Osteocyte (in vitro differentiated cells): ENCODE measurements at places on chromosomes 1 and 21. TPM values are rescaled to one million over a fixed set of nuclear protein-coding genes. Genes with fewer than 3 reads are reported as not detected.
A peak's percentile ranks its signal among the peaks of the same experiment; 100 is the strongest.

DNA sequence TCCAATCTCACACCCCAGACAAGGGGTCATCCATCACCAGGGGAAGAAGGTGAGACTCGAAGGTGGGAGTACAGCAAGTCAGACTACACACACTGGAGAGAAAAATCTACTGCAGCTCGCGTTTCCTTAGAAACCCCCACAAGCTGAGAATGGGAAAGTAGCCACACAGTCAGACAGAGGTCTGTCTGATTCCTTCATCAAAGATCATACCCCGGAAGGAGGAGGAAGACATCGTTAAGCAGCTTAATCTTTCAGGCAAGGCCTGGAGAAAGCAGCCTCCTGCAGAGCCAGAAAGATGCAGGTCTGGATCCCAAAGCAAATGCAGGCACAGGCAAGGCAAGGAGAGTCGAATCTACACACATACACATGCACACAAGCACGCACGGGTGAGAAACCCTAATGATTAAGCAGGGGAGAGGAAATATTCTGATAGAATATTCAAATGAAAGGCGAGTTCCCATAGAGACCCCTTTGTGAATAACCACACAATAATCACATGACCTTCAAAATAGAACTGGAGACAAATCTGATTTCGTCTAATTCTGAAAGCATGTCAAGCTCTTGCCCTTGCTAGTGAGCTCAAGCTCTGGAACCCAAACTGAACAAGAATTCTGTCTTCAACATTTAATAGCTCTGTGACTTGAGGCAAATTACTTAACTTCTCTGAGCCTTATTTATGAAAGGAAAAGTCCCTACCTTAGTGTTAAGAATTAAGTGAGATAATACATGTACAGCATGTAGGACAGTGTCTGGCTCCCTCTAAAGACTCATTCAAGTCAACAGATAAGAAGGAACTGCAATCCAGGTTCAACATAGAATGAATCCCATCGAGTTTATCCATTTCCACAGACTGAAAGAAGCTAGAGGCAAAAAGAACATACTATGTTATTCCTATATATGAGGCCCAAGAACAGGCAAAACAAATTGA lies 387.8 kb downstream of the OMA1 start:
- H3K27me3 ChIP-seq, result no peaks in the 10 kb centered on the region
- no peaks in the 10 kb centered on the region for H3K4me1 ChIP-seq
- H3K36me3 ChIP-seq, result no peaks in the 10 kb centered on the region
- no peak overlapping the region for H3K27ac ChIP-seq

DNA sequence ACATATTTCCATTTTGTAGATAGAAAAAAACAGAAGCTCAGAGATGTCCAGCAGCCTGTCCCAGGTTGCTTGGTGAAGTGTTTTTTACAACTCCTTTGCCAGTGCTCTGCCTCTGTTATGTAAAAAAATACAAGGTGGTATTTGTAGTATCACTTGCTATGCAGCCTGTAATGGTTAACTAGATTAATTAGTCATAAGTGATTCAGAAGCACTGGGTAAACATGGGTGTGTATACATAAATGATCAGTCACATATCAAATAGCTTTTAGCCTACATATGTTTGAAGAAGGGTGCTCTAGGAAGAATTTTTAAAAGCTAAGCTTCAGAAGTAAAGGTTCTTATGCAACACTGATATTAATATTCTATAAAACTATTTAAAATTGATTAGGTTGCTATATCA lies 70.0 kb upstream of the MAGI3 start:
- no peak overlapping the region for H3K4me3 ChIP-seq
- peaks cover 7% of the 10 kb centered on the region for H3K27me3 ChIP-seq
- no peak overlapping the region for H3K27ac ChIP-seq
- H3K36me3 ChIP-seq, result no peaks in the 10 kb centered on the region
- no peak for DNase-seq

- no peak overlapping the region for H3K4me3 ChIP-seq
- H3K27ac ChIP-seq, result no peak overlapping the region
- H3K4me1 ChIP-seq, result no peaks in the 10 kb centered on the region
- no peak for DNase-seq
- H3K27me3 ChIP-seq, result peaks cover 35% of the 10 kb centered on the region
- no peaks in the 10 kb centered on the region for H3K36me3 ChIP-seq
These were observed 10.6 kb downstream of the MROH7 start for GRCh38 chr1:54652168-54652567.

DNA sequence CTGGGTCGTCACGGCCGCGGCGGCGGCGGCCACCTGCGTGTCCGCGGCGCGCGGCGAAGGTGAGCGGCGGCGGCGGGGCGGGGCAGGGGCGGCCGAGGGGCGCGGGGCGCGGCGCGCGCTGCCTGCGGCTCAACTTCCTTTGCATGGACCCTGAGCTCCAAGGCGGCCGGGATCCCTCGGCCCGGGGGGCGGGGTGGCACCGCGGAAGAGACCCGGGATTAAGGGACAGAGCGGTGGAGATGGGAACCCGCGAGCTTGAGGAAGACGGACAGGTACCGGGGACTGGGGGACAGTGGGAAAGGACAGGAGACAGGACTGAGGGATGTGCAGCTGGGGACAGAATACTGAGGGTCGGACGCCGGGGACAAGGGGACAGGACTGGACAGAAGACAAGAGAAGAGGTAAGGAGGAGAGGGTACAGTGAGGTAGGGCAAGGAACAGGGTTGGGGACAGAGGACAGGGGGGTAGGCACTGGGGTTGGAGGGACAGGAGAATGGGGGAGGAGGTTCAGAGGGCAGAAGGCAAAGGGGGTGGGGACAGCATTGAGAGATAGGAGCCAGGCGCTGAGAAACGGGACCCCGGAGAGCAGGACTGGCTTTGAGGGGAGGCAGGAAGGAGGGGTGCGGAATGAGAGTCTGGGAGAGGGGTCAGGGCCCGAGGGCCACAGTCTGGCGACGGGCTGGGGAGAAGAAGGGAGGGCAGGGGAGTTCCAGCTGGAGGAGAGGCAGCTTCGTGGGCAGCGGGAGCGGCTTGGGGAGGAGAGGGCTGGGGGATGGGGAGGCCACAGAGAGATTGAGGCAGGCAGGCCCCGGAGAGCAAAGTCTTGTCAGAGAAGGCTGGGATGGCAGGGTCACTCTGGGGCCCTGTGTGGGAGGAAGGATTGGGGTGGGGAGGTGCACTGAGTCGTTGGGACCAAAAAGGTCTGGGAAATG lies 648 bp downstream of the EPHA8 start:
- peaks cover 82% of the 10 kb centered on the region for H3K27me3 ChIP-seq
- H3K27ac ChIP-seq, result no peak overlapping the region
- peak overlapping the region; percentile 62 for H3K4me3 ChIP-seq
- no peak for DNase-seq

The BEND5 gene
- 1.5 and 1.7 TPM in 2 replicates for total RNA-seq
